GM12878 (cell line): ENCODE measurements at places on chromosomes 2 and 18. TPM values are rescaled to one million over a fixed set of nuclear protein-coding genes. Genes with fewer than 3 reads are reported as not detected.

The SPDYA gene
- total RNA-seq = 0.46 and 0.58 TPM in 2 replicates

The CRYGD gene
- not detected in 2 replicates for total RNA-seq

The EVX2 gene
- total RNA-seq = not detected in 2 replicates

The ADAM23 gene
- 36.9 and 41.8 TPM in 2 replicates for total RNA-seq
